ENCODE measurements at places on chromosomes 13 and 19.

DNA sequence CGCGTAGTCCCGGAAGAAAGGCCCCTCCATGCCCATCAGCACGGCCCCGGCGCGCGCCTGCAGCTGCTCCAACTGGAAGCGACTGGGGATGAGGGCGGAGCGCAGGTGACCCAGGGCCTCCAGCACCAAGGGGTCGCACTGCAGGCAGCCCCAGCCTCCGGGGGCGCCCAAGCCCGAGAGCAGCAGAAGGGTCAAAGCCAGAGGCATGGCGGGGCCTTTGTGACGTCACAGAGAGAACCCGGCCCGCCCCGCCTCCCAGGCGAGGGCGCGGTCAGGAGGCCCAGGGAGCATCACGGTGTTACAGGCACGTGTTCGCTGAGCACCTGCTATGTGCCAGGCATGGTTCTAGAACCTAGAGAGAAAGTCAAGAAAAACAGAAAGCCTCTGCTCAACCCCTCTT, at the start of gene IZUMO2:
TSS of gene IZUMO2 (minus strand) at position 294 of the 400 bp plus-strand sequence. CDS start at position 207, 87 bp downstream.
- DNase-seq, result no peak
- H3K27ac ChIP-seq, result no peak within 1 kb of the TSS
- peaks cover 22% of the 10 kb centered on the region for H3K27me3 ChIP-seq
- H3K4me1 ChIP-seq, result no peaks in the 10 kb centered on the region

DNA sequence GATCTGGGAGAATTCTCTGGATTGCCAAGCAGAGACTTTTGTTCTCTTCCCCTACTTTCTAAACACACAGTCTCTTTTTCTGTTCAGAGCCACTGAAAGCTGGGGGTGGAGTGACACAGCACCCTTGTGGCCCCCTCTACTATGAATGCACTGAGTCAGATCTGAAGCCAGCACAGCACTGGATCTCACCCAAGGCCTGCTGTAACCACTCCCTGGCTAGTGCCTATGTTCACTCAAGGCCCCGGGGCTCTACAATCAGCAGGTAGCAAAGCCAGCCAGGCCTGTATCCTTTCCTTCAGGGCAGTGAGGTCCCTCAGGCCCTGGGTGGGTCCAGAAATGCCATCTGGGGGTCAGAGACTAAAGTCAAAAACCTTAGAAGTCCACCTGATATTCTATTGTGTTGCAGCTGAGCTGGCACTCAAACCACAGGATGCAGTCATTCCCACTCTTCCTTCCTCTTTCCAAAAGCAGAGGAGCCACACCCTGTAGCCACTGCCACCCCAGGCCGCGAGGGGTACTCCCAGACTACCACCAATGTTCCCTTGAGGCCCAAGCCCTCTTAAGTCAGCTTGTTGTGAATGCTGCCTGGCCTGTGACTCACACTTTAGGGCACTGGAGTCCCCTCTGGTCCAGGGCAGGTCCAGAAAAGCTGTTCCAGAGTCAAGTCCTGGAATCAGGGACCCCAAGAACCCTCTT, 110.1 kb upstream of the RXFP2 start:
- no peaks in the 10 kb centered on the region for H3K4me1 ChIP-seq
- no peak overlapping the region for H3K27ac ChIP-seq
- no peak overlapping the region for H3K4me3 ChIP-seq
- H3K36me3 ChIP-seq, result no peaks in the 10 kb centered on the region
- no peak for DNase-seq
- no peaks in the 10 kb centered on the region for H3K27me3 ChIP-seq

DNA sequence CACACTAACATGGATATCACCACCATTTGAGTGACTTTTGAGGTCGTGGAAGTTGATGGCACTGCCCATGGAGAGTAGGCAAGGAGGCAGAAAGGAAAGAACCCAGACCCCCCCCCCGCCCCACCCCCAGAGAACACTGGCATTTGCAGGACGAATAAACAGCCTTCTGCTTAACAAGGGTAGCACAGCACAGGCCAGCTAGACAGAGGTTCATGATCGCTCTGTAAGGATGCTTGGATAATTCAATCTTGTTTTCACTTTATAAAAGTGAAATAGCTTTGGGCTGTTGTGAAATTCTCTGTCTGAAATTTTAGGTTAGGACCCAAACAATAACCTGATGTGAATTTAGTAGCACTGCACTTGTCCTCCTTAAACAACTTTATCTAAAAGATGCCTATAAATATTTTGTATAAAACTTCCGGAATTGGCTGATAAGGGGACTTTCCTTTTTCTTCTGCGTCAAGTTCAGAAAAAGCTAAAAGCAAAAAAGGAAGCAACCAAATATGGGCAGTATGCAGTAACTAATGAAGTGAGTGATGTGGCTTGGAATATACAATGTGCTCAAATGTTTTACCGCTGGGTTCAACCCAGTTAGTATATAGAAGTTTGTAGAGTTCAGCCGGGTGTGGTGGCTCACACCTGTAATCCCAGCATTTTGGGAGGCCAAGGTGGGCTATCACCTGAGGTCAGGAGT, 163.7 kb downstream of the SHISA2 start:
- no peaks in the 10 kb centered on the region for H3K27me3 ChIP-seq
- no peaks in the 10 kb centered on the region for H3K36me3 ChIP-seq
- peak overlapping the region; percentile 83 for H3K27ac ChIP-seq
- DNase-seq, result no peak
- H3K4me1 ChIP-seq, result peaks cover 56% of the 10 kb centered on the region

- H3K27ac ChIP-seq, result no peak overlapping the region
- no peaks in the 10 kb centered on the region for H3K36me3 ChIP-seq
- peaks cover 11% of the 10 kb centered on the region for H3K27me3 ChIP-seq
Observed at GRCh38 chr13:109090796-109091195, 461.4 kb downstream of the MYO16 start.

- no peak overlapping the region for H3K27ac ChIP-seq
- no peak for DNase-seq
- H3K4me1 ChIP-seq, result no peaks in the 10 kb centered on the region
- H3K27me3 ChIP-seq, result peaks cover 34% of the 10 kb centered on the region
Observed at GRCh38 chr13:112333756-112334543, 42.2 kb upstream of the SPACA7 start.

DNA sequence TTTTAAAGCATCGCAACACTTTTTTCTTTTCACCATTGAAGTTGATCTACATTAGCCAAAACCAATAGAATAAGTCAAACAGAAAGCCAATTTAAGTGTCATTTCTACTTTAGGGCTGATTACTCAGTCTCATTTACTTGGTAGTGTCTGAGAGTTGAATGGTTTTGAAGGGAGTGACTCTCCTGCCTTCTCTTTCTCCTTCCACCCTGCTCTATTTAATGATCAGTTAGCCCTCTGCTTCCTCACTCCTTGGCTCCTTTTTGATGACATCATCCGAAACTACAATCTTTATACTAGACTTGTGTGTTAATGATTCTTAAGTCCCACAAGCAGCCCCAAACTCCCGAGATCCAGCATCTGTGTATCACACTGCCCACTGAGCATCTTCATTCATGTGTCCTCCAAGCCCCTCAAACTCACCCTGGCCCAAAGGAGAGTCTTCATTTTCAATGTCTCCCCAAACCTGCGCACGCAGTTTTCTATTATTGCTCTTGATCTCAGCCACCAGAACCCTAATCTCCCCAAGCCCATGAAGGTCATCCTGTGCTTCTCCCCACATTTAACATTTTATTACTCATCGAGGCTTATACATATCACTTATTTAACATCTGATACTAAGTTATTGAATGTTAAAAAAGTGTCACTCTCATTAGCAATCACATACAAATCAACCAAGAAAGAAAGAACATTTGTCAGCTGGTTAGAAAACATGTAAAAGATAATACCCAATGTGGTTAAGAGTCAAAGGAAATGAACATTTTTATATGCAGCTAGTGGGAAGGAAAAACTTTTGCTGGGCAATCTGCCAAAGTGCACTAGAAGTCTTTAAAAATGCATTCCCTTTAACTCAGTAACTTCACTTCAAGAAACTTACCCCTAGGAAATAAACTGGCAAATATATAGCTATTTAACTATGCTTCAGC, 32.2 kb upstream of the ARGLU1 start:
- H3K27me3 ChIP-seq, result peaks cover 8% of the 10 kb centered on the region
- DNase-seq, result peak; percentile 13
- H3K27ac ChIP-seq, result no peak overlapping the region
- H3K4me3 ChIP-seq, result no peak overlapping the region
- no peaks in the 10 kb centered on the region for H3K36me3 ChIP-seq

DNA sequence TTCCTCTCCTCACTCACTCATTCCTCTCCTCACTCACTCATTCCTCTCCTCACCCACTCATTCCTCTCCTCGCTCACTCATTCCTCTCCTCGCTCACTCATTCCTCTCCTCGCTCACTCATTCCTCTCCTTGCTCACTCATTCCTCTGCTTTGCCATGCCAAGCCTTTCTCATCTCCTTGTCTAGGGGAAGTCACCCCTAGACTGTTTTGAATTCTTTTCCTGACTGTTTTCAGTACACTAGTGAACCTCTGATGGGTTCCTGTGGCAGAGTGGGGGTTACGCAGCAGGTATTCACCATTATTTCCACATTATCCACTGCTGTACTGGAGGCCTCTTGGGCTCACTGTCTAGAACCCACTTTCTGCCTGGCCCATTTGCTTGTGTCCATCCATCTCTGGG, 1.2 kb downstream of the CYP4F8 start:
- peak; percentile 8 for DNase-seq
- no peak overlapping the region for H3K27ac ChIP-seq
- no peak overlapping the region for H3K4me3 ChIP-seq
- peaks cover 23% of the 10 kb centered on the region for H3K27me3 ChIP-seq
- no peaks in the 10 kb centered on the region for H3K4me1 ChIP-seq

- H3K36me3 ChIP-seq, result peaks cover 36% of the 10 kb centered on the region
- H3K27me3 ChIP-seq, result no peaks in the 10 kb centered on the region
- H3K4me1 ChIP-seq, result peaks cover 13% of the 10 kb centered on the region
Observed at GRCh38 chr19:44003461-44004009, 778 bp downstream of the ZNF230 start.

GRCh38 chr13:27952876-27953675, 16.0 kb downstream of the CDX2 start:
- H3K4me3 ChIP-seq, result peak overlapping the region; percentile 47
- H3K36me3 ChIP-seq, result no peaks in the 10 kb centered on the region
- no peak overlapping the region for H3K27ac ChIP-seq

DNA sequence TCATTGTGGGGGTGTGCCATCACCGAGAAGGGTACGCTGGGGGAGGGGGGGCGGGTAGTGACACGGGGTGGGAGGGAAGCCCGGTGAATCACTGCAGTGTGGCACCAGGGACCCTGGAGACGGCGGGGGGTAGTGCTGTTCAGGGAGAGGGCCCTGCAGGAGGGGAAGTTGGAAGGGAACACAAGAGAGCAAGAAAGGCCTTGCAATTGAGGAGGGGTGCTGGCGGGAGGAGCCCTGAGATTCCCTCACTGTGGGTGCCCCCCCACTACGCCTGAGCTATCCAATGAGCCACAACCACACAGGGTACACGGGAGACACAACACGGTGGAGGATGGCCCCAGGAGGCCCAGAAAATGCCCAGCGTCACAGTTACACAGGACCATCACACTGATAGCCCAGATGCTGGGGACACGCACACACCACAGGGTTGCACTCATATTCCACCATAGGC, 516 bp upstream of the ATP1A3 start:
- no peak overlapping the region for H3K27ac ChIP-seq
- no peak for DNase-seq
- H3K4me1 ChIP-seq, result peaks cover 27% of the 10 kb centered on the region

GRCh38 chr13:109724603-109725002, 61.8 kb downstream of the IRS2 start:
- no peaks in the 10 kb centered on the region for H3K4me1 ChIP-seq
- no peak overlapping the region for H3K27ac ChIP-seq
- no peak overlapping the region for H3K4me3 ChIP-seq
- H3K36me3 ChIP-seq, result no peaks in the 10 kb centered on the region

DNA sequence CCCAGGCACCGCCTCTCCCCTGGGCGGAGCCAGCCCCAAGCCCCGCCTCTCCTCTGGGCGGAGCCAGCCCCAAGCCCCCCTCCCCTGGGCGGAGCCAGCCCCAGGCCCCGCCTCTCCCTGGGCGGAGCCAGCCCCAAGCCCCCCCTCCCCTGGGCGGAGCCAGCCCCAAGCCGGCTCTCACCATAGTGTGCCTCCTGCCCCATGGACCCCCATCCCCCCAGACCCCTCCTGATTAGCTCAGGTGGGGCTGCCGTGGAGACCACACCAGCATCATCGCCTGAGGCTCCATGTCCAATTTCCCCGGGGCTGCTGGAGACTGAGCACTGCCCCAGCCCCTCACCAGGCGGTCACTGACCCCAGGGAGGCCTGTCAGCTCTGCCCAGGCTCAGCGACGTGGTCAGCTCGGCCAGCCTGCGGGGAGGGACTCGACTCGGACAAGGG, 4.2 kb upstream of the MADCAM1 start:
- peaks cover 16% of the 10 kb centered on the region for H3K4me1 ChIP-seq
- DNase-seq, result peak; percentile 45
- no peak overlapping the region for H3K27ac ChIP-seq
- H3K4me3 ChIP-seq, result no peak overlapping the region
- H3K27me3 ChIP-seq, result peaks cover 6% of the 10 kb centered on the region
- peaks cover 1% of the 10 kb centered on the region for H3K36me3 ChIP-seq

GRCh38 chr19:9847087-9847671, 12.1 kb downstream of the PIN1 start:
- no peak overlapping the region for H3K27ac ChIP-seq
- H3K27me3 ChIP-seq, result no peaks in the 10 kb centered on the region
- H3K4me3 ChIP-seq, result no peak overlapping the region
- DNase-seq, result peak; percentile 60
- H3K4me1 ChIP-seq, result peaks cover 15% of the 10 kb centered on the region

Data from activated naive CD4-positive, alpha-beta T cell treated with anti-CD3 and anti-CD28 coated beads for 36 hours (primary cell).